ENCODE measurements at places on chromosomes 7 and 10. TPM values are rescaled to one million over a fixed set of nuclear protein-coding genes. Genes with fewer than 3 reads are reported as not detected.

NAT16 gene
- 0.74 TPM for total RNA-seq

SYCE1 gene
- total RNA-seq, result 9.8 TPM

SRRT gene
- 79.2 TPM for total RNA-seq

- no peak for DNase-seq
Observed at GRCh38 chr10:6198171-6198570, 4.6 kb upstream of the PFKFB3 start.

Measured in dorsolateral prefrontal cortex (tissue), 122 donors.